ENCODE measurements at places on chromosomes 16 and 17.
A peak's percentile ranks its signal among the peaks of the same experiment; 100 is the strongest.

- no peak for DNase-seq
Observed at GRCh38 chr17:70493277-70493874, 324.0 kb downstream of the KCNJ2 start.

DNA sequence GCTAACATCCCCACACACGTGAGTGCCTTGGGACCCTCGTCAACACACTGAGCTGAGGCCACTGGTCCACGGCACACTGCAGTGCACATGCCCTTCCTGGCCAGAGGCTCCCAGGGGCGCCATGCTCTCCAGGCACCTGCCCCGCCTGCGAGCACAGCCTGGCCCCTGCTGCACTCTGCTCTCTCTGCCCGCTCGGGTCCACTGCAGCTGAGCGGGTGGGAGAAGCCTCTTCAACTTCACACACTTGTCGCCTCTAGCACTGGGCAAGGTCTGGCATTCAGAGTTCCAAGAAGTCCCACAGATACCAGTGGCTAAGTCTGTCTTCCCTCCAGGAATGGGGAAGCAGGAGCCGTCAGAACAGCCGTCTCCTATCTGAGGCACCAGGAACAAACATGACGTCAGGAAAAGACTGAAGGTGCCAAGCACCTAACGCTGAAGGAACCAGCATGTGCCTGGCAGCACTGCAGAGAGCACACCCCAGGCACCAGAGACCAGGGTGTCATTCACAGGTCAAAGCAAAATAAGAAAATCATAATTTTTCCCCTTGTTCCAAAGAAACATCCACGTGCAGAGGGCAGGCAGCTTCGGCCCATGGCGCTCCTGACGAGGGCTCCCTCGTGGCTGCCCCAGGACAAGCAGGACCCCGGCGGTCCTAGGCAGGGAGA, 82.9 kb downstream of the ZNF778 start:
- DNase-seq = no peak

- DNase-seq = no peak
Observed at GRCh38 chr16:75052481-75053202, 53.8 kb downstream of the ZNRF1 start.

DNA sequence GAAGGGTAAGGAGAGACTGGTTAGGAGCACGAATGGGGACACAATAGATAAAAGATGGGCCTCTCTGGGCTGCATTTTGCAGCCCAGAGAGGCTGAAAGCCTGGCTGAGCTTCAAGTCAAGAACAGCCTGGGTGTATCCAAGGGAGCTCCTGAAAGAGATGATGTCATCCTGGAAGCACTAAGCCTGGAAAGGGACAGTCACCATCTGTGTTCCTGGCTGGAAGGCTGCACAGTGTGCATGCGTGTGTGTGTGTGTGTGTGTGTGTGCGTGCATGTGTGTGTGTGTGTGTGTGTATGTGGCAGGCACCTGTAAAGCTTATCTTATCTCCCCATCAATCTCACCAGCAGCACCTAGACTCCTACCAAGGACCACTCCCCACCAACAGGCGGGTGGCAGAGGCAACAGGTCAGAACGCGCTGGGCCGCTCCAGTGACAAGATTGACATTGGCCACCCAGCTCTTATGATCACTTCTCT, 44.1 kb downstream of the COG7 start:
- DNase-seq = no peak

DNA sequence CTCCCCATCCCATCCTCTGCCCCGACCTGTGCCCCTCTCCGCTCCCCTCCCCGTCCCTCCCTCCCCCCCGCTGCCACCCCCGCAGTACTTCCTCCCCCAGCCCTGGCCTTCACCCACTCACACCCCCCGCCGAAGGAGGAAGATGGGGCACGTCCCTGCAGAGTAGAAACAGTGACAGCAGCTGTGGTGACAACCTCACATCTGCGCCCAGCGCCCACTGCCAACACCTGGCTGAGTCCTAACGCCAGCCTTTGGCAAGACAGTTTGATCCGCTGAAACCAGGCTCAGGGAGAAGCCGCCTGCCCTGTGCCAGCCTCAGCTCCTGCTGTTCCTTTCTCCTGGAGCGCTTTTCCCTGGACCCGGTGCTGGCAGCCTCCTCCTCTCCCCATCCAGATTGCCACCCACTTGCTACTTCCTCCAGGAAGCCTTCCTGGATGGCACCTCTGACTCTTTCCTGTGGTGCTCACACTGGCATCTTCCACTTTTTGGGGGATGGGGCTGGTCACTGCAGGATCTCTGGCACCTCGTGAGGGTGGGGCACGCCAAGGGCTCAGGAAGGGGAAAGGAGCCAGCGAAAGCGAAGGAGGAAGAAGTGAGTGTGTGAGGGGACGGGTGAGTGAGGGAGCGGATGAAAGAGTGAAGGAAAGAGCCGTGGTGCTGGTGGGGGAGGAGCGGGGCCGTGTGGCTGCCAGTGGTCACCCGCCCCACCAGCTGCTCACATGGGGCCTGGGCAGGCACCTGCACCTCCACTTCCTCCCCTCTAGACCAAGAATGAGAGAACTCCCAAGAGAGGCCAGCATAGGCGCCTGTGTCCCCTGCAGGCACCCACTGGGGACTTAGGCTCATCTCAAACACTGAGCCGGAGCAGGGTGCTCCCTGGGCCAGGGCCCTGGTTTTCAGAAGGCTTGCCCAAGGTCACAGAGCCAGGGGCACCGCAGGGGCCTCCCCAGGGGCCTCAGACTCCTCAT, 27.0 kb downstream of the ZFPM1 start:
- DNase-seq = peak; percentile 32

GRCh38 chr16:26569793-26570192, 496.9 kb upstream of the C16orf82 start:
- DNase-seq = no peak

DNA sequence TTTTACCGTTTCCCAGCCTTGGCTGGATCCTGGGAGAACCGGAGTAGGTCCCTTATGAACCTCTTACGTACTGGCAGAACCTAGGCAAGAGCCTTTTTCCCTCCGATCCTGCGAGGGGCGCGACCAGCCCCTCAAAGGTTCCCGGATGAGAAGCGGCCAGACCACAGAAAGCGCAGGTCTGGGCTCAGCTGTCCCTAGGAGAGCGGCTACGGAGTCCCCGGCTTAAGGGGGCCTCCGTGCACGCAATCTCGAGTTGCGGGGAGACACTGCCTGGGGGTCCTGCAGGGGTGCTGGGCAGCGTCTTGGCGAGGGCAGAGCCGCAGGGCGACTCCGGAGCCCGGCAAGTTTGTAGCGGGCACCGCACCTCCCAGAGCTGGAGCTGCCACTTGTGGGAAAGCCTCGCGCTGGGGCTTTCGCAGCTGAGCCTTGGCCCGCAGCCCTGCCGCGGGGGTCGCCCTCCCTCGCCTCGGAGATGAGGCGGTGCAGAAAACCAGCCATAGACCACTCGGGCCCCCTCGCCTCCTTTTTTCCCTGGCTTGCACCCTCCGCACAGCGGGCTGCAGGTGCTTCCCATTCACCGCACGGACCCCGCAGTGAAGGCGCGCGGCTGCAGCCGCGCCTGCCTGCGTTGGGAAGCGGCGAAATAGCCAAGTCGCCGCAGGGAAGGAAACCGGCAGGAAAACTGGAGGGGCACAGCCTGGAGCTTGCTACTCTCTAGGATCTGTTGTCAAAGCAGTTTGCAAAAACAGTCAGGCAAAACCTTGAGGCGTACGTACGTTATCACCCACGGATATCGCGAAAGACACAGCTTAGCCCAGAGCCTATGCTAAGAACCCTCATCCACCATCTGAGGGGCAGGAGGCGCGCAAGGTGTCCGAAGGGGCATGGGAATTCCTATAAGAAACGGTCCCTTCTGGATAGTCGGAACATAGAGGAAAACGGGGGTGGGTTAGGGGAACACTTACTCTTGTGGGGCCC, 834 bp downstream of the CDH8 start:
- no peak for DNase-seq

GRCh38 chr17:45575126-45575885, 84.8 kb upstream of the PLEKHM1 start:
- DNase-seq = no peak

GRCh38 chr17:74295625-74296547, 21.9 kb downstream of the DNAI2 start:
- DNase-seq = no peak

DNA sequence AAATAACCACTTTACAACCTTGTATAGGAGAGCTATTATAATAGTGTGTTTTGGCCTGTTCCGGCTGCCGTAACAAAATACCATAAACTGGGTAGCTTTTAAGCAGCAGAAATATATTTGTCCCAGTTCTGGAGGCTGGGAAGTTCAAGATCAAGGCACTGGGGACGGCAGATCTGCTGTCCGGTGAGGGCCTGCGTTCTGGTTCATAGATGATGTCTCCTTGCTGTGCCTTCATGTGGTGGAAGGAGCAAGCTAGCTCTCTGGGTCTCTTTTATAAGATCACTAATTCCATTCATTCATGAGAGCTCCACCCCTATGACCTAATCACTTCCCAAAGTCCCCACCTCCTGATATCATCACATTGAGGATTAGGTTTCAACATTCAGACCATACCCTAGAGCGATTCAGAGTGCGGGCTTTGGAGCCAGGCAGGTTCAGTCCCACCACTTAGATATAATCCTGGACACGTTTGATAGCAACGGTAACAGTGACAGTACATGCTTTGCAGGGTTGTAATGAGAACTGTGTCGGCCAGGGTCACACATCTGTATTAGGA, 76.2 kb upstream of the ZFHX3 start:
- no peak for DNase-seq

DNA sequence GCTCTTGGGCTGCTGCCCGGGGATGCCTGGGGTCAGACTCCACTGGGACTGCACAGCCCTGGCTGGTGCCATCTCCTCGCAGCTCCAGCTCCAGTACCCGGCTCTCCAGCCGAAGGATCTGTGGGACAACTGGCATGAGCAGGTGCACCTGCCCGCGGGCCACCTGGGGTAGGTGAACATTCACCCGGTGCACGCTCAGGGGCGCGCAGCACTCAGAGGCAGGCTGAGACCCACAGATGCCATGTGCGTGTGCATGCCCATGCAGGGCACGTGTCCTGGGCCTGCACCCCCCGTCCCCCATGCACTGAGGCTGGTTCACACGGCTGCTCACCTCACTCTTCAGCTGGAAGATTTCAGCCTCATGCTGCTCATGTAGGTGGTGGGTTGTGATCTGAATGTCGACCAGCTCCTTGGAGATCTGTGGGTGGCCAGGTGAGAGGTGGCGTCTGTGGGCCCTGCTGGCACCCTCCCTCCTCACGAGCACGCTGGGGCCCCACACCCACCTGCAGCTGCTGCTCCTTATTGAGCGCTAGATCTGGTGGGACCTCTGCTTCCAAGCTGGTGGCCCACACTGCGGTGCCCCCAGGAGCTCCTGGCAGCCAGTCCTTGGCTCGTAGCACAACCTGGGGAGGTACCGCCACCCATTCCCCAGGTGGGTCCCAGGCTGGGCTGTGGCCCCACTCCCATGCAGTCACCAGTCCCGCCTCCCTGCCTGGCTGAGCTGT, 618 bp downstream of the CCDC78 start:
- no peak for DNase-seq

DNA sequence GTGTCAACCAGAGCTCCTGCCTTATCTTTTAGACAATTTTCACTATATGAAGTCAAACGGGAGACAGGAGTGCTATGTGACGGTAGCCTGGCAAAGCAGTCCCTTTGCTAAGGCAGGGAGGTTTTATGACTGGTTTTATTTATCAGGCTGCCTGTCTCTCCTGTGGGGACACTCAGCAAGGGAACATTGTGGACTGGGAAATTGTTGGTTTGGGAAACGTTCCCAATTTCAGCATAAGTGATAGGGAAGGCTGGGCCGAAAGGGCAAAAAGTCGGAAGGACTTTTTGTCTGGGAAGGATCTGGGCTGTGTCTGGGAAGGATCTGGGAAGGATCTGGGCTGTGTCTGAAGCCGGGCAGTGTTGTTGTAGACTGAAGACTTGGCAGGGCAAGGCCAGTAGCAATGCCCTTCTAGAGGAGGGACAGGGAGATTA, 211.2 kb downstream of the PARN start:
- DNase-seq = no peak

DNA sequence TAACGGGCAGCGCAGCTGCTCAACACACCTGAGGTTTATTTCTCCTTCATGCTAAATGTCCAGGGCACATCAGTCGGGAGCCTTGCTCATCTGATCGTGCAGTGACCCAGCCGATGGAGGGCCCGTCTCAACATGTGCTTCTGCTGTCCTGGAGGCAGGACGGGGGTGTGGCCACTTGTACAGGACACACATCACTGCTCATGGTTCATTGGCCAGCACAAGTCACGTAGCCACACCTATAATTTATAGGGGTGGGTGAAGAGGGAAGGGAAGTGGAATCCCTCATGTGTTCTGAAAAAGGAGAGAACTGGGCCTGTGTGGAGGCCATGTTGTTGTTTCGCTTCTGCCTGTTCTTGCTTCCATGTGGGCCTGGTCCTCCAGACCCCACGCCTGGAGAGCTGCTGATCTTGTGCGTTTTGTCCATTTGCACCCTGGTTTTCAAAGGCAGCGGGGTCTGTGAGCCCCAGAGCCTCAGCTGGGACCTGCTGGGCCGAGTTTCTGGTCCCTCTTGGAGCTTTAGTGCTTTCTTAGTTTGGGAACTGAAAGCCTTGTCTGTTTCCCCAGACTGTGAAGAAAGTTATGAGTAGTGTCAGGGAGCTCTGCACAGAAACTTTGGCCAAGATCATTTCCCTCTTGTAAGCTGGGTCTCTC, 60.5 kb downstream of the CMIP start:
- DNase-seq = no peak

DNA sequence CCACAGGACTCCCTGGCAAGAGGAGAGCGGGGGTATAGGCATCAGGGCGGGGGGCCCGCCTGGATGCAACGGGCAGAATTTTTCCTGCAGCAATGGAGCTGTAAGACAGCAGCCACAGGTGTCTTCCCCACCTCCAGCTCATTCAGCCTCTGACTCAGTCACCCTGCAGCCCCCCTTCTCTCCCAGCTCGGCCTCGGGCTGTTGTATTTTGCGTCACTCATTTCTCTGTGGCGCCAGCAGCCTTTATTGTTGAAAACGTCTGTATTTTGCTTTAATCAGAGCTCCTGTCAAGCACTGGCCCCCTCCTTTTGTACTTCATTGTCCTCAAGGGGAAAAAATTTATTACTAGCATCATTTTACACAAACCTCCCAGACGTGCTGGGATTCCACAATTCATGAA, 117.7 kb downstream of the WSCD1 start:
- no peak for DNase-seq

DNA sequence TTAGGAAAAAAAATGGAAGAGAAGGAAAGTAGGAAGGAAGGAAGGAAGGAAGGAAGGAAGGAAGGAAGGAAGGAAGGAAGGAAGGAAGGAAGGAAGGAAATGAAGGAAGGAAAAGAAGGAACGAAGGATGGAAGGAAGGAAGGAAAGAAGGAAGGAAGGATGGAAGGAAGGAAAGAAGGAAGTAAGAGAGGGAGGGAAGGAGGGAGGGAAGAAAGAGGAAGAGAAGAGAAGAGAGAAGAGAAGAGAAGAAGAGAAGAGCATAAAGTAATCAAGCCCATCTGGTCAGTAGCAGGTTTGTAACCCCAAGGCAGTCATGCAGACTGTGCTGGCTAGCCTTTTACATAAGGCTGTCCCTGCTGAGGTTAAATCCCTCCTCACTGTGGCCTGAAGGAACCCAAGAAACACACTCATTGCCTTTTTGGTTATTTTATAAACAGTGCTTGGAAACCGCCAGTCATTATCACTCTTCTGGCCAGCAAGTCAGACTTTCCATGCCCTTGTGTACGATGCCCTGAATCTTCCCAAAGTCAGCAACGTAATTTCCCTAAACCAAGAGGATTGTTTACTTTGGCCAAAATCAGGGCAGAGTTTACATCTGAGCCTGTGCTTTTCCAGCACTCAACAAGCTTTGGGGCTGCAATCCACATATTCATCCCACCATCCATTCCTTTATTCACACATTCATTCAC, 409.6 kb upstream of the MAF start:
- no peak for DNase-seq

All from CD4-positive, alpha-beta T cell (primary cell).